ENCODE measurements at places on chromosomes 5 and 9.

DNA sequence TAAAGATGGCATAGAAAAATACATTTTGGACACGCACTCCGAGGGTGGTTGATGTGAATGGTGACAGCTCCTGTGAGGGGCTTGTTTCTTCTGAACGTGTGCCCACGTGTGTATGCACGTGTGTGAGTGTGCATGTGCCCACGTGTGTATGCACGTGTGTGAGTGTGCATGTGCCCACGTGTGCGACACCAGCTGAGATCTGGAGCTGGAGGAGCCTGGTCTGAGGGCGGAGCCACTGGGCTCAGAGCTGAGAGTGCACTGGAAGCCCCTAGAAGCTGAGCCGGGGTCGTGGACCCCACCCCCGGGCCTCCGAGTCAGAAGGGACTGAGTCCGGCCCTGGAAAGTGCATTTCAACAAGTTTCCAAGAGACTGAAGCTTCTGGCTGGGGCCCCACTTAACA, 282.5 kb upstream of the IRX4 start:
- DNase-seq: no peak

DNA sequence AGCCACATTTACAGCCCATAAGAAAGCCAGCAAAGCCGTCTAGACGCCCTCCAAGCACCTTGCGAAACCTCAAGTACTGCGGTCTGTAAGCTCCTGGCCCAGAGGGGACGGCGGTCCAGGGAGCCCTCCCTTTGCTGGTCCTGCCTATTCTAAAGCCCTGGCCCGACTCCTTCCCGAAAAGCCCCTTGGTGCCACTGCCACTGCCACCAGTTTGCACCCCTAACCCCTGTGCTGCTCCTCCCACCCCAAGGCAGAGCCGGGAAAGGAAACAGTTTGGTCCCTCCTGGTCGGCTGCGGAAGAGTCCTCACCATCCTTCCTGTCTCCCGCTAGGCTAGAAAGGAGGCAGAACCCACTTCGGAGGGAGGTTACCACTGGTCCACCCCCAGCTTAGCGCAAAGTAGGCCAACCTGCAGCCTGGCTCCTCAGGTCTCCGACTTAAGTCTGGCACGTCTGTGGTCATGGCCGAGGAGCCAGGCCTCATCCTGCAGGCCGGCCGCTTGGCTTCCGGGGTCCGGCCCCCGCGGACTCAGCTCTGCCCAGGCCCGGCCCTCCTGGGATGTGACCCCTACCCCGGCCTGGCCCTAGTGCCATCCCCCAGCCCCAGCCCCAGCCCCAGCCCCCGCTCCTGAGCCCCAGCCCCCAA, 916 bp downstream of the TOR1A start:
- DNase-seq: peak; percentile 62

DNA sequence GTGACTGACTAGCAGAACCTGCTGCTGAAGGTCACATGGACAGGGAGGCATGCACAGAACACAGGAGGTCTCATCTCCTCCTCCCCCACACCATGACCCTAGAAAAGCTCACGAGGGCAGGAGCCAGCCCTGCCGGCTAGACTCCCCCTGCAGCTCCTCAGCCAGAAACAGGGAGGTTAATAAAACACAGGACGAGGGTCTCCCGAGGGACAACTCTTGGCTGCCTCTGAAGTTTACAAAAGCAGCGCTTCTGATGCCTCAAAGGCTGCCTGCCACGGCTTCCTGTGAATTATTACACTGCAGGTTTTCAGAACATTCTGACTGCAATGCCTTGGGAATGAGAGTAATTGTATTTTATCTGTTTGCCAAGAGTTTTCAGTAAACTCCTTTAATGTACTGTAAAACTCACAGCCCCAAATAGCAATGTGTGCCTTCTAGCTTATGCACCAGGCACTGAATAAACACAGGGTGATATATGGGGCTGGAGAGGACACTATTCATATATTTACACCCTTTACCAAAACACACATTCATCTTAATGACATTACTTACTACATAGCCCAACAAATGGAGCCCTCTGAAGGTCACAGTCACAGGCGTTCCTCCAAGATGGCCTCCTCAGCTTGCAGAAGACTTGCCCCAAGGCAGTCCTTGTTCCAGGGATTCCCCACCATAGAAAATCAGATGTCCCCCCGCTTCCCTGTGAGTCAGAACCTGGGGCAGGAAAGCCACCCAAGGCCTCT, 83.7 kb downstream of the C5orf15 start:
- no peak for DNase-seq

DNA sequence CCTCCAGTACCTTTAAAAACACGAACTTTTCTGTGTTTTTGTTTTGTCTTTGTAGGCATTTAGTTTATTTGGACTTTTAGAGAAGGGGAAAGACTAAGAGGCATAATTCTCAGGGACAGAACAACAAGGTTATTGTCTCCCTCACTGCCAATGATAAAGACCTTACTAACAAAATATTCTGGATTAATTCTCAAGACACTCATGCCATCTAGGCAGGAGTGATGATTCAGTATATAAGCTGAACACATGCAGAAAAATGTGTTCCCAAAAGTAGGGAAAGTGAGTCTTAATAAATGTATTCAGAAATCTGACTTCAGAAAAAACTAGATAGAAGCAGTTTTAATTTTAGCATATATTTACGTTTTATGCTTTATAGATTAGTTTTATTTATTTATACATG, 17.4 kb upstream of the ASPN start:
- DNase-seq: no peak

DNA sequence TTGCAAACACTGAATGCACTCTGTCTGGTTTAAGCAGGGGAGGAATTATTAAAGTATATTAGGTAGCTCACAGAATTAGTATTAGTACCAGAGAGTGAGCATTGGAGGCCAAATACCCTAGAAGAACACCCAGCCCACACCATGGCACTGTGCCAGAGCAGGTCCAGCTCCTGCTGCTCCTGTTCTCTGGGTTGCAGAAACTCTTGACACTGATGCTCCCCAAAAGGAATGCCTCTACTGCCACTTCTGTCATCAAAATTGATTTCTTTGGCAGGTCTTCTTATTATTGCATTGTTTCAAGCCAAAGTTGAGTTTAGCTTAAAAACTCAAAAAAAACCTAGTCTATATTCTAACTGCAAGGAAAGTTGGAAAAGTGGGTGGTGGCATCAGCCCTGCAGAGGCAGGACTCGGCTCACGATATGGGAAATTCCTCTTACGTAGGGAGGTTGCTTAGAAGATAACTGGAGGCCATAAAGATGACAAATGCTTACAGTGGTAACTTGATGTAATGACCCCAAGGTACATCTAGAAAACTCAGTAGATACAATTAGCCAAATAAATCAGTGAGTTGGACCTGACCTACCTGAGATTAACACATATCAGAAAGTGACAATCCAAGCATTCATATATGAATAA, 123.4 kb downstream of the CD180 start:
- no peak for DNase-seq

GRCh38 chr5:142280066-142281007, 44.5 kb downstream of the SPRY4 start:
- DNase-seq: no peak

DNA sequence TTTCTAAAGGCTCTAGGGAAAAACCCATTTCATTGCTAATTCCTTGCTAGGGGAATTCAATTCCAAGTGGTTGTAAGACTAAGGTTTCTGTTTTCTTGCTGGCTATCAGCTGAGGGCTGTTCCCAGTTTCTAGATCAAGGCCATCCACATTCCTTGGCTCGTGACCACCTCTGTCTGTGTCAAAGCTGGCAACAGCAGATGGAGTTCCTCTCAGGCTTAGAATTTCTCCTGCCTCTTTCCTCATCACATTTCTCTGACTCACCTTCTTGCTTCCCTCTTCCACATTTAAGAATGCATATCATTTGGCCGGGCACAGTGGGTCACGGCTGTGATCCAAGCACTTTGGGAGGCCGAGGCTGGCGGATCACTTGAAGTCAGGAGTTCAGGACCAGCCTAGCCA, 19.0 kb downstream of the DAB2IP start:
- no peak for DNase-seq

GRCh38 chr5:41517909-41518308, 7.5 kb upstream of the PLCXD3 start:
- no peak for DNase-seq

DNA sequence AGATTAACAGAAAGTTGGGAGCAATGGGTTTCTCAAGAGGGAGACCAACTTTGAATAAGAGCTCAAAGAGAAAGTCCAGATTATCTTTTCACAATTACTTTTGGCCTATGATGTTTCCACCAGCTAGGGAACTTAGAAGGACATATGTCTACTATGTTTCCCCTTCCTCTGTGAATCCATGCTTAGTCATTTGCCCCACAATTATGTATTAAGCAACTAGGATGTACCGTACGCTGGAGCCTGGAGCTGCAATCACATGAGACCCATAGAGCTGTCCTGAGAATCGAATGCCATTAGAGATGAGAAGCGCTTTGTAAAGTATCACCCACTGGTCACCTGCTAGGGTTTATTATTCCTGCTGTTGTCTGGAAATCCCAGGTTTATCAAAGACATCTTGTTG, 78.8 kb downstream of the PDE6A start:
- no peak for DNase-seq
